ENCODE measurements at places on chromosomes 12 and 14. TPM values are rescaled to one million over a fixed set of nuclear protein-coding genes. Genes with fewer than 3 reads are reported as not detected.

DNA sequence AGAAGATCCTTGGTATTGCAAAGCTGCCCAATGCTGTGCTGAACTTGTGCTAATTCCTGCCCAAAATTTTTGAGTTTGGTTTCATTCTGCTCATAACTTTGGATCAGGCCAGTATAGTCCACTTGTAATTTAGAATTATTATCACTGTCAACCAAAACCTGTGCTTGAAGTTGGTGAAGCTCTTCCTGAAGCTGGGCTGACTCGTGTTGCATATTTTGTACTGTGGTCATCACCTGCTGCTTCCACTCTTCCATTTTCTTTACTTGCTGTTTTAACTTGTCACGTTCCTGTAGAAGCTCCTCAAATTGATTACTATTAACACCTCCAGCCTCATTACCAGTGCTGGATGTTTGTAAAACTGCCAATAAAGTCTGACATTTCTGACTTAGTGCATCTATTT is 35.8 kb downstream of the TRIP11 start:
- no peak for DNase-seq

The SLC4A8 gene
- polyA plus RNA-seq, result 3.2 TPM

- no peak for DNase-seq
Observed at GRCh38 chr12:90085494-90086274, 377.0 kb upstream of the ATP2B1 start.

DNA sequence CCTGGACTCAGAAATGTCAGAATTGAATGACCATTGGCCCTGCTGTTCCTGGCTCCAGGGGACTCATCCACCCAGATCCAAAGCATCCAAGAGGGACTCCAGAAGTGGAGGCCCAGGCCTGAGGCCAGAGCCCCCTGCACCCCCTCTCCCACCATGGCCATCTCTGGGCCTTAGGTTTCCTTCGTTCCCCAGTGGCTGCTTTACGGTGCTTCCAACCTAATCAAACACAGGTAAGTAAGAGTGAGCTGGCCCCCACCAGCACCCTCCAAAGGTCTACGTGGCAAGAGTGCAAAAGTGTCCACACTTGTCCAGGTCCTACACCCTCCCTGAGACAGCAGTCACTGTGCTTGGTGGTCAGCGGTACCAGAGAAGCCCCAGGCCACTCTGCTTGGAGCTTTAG is 139.0 kb downstream of the DPF3 start:
- no peak for DNase-seq

- DNase-seq, result no peak
Observed at GRCh38 chr14:66405158-66405557, 81.0 kb upstream of the CCDC196 start.

Data from renal cortex interstitium (tissue), 15 donors.